Colonic mucosa (tissue), 4 donors: ENCODE measurements at places on chromosomes 6 and 20. TPM values are rescaled to one million over a fixed set of nuclear protein-coding genes. Genes with fewer than 3 reads are reported as not detected.

Gene LHFPL5
- not detected for total RNA-seq

- no peaks in the 10 kb centered on the region for H3K36me3 ChIP-seq
- no peak for DNase-seq
- no peaks in the 10 kb centered on the region for H3K27me3 ChIP-seq
These were observed 26.8 kb downstream of the TRMT6 start for GRCh38 chr20:5923493-5923892.

DNA sequence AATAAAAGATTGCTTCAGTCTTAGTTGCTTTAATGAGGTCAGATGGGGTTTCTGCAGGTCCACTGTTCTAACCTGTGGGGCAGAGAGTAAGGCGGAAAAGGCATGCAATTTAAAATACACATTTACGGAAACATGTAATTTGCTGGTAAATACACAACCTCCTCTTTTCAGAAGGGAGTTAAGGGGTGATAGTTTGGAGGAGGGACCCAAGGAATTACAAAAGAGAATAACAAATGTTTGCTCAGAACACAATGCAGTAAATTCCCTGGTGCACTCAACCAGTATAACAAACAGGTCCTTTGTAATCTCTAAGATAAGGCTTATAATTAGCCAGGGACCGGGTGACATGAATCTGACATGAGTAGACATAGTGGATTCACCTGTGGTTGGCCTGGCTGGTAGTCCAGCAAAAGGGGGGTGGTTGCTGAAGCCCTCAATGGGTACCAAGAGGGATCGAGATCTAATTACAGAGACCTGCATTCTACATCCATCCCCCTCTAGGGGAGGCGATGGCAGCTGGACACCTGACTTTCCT lies 295.1 kb downstream of the PHACTR1 start:
- H3K4me3 ChIP-seq = no peak overlapping the region
- no peaks in the 10 kb centered on the region for H3K4me1 ChIP-seq
- no peak for DNase-seq
- no peaks in the 10 kb centered on the region for H3K36me3 ChIP-seq
- H3K27me3 ChIP-seq = peaks cover 29% of the 10 kb centered on the region

GRCh38 chr6:90178384-90178855 lies 118.2 kb downstream of the BACH2 start:
- no peak for DNase-seq
- H3K27me3 ChIP-seq = no peaks in the 10 kb centered on the region
- H3K4me1 ChIP-seq = peaks cover 6% of the 10 kb centered on the region
- no peaks in the 10 kb centered on the region for H3K36me3 ChIP-seq
- H3K27ac ChIP-seq = no peak overlapping the region
